ENCODE measurements at places on chromosomes 2 and 18.

DNA sequence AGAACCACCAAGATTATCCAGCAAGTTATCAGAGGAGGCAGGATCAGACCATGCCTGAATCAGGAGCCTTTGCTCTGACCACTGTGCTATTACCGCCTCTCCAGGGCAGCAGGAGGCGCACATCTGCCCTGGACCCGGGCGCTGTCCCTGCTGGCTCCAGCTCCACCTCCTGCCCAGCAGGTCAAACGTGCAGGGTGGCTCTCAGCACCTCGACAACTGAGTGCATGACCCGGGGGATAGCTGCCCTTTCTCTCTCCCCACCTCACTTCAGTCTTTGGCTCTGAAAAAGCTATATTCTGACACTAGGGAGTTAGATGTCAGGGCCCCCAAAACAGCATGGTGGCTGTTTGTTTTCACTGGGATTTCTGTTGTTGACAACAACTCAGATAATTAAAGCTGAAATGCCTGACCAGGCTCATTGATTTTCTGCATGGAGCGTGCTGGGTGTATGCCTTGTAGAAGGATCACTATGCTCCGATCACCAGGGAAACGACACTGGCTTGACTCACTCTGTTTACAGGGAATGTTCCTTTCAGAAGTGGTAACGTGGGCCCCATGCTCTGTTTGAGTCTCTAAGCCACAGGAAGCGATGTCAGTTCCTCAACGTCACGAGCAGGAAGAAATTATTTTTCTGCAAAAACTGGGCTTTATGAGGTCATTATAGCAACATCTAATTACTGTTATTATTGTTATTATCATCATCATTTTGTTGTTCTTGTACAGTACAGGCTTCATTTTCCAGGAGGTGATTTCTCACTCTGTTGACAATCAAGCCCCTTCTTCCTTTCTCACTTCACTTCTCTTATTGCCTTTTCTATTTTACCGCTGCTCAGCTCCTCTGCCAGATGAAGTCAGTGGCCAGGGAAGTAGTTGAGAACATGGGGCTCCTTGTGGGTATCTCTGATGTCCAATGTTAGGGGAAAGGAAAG is 125.6 kb downstream of the PLB1 start:
- DNase-seq = no peak

- no peak for DNase-seq
These were observed 80.4 kb downstream of the SH3RF3 start for GRCh38 chr2:109209412-109209811.

GRCh38 chr18:49802623-49803022 is 10.7 kb downstream of the ACAA2 start:
- no peak for DNase-seq

DNA sequence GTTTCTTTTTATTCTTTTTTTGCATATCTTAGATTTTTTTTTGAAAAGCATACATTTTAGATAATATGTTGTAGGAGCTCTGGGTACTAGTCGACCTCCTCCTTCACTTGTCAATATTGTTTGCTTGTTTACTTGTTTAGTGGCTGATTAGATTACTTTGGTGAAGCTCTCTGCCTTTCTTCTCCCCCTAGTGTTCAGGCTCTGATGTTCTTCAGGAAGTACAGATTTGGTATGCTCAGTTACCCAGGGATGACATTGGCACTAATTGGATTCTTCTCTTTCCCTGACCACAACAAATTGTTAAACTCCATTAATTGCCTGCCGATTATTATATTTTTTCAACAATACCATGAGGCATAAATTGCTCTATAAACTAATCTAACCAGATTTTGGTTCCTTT is 491.2 kb downstream of the SUCLG1 start:
- no peak for DNase-seq

- DNase-seq = no peak
These were observed 43.7 kb upstream of the SLC35G4 start for GRCh38 chr18:11565716-11566115.

- no peak for DNase-seq
These were observed 36.7 kb downstream of the SP140 start for GRCh38 chr2:230262246-230262645.

DNA sequence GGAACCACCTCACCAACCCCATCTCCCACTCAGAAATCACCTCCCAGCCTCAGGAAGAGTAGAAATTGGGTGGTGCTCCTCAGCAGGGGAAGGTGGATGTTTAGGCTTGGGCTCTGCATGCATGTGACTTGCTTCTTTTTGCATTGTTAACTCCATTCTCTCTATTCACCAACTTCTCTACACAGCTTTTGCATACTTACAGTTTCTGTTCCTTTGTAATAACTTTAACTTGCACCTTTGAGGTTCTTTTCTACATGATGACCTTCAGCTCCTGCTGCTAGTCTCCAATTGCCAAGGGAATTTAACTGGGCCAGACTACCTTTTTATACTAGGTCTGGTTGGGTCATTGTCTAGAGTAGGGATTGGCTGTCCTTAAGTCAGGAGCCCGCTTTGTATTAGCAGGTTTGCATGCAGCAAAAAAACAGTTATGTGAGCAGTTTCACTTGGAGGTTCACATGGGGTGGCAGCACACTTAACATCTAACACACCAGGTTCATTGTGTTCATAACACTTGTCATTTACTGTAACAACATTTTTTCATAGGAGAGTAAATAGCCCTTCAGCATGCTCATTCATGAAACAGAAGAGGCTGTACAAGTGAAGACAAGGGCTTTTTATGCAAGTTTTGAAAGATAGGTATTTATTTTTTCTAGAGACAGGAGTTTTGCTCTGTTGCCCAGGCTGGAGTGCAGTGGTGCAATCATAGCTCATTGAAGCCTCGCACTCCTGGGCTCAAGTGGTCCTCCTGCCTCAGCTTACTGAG is 12.0 kb downstream of the MRPL35 start:
- DNase-seq = no peak

DNA sequence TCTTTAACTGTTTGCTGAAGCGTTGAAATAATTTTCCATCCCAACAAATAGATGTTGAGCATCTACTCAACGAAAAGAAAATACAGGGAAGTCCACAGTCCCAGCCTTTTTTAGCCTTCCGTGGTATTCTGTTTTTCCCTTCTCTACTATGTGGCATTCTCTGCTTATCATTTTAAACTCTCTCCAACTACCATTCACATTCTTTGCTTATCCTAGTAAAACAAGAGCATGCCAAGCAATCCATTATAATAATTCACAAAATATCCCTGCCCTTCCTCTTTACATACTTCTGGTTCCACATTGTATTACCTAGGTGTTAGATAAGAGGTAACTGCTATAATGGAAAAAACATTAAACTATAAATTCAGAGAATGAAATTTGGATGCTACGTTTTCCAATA is 1.6 kb upstream of the SESTD1 start:
- DNase-seq = no peak

GRCh38 chr2:52558265-52558664 is 1209.3 kb upstream of the CHAC2 start:
- DNase-seq = no peak

GRCh38 chr2:53819634-53820033 is 32.8 kb downstream of the ERLEC1 start:
- DNase-seq = no peak

GRCh38 chr2:231545105-231545902 is 15.1 kb upstream of the NMUR1 start:
- no peak for DNase-seq

DNA sequence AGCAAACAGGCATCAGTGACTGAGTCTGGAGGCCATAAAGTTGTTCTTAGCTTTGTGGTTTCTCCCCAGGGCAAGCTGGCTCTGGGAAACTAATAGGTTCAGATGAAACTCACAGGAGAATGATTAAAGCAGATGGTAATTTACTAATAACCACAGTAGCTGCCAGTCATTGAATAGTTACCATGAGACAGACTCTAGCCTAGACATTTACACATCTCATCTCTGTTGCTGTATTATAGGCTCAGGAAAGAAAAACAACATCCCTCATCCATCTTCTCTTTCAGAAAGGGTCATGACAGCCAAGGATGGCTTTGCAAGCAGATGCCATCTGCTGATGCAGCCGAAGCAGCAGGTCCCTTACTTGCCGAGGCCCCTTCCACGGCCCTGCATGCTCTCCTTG is 314.0 kb upstream of the ID2 start:
- no peak for DNase-seq

DNA sequence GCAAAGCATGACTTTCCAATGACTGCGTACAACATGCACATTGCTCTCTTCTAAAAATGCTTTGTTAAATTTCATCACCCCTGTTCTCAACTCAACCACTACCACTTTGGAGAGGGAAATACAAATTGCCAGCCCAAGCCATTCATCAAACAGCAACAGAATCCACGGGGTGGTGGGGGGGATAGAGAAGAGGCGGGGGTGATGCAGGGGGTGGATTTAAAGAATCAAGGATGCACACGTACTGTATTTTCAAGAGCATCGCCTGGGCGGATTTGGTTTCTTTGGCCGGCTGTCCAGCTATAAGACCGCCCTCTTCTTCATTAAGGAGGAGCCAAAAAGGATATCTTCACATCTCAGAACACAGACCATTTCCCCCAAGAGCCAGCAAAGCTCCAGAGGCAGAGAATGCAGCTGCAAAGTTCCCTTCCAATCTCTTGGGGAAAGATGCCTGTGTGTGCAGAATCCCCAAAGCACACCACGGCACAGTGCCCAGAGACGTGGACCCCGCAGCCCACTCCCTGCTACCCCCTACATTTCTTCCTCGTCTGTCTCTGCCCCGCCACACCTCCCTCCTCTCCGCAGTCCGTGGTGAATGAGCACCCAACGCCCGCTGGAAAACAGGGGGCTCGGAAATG is 977 bp downstream of the SLC8A1 start:
- peak; percentile 19 for DNase-seq

DNA sequence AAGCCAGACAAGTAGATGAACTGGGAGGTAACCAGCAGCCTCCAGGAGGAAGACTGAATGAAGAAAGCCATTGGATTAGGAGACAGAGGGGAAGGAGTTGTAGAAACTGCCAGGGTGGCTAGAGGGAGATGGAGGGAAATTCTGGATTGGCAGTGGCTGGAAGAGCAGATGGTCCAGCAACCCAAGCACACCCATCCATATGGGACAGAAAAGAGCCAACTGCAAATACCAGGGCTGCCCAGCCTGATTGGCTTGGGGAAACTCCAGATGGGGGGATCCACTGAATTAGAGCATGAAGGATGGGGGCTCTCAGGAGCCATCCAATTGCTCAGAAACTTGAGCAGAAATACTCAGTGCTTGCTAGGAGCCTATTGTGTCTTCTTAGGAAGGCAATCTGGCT is 173.5 kb upstream of the EPB41L3 start:
- DNase-seq = no peak

DNA sequence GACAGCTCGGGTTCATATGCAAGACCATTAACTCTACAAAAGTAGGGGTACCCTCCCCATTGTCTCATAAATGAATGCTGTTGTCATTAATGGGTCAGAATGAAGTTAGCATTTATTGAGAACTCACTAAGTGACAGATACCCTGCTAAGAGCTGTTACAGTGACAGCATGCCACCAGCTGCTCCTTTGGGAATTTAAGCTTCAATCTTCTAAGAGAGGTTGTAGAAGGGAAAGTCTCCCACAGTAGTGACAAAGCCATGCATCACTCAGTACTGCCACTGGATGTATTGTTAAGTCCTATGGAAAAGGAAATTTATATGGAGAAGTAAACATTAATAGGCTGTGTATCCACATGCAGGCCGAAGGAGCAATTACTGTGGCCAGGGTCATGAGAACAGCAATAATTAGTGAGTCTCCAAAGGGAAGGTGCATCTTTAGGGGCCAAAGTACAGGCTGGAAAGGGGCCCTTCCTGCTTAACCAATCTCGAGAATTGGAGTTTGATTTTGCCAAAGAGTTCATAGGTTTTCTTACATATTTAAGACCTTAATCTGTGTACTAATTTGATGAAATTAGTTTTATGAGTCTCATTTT is 64.5 kb upstream of the FAM124B start:
- no peak for DNase-seq

GRCh38 chr18:79964330-79965118 is at the start of gene HSBP1L1:
HSBP1L1 (plus strand) TSS chr18:79964643; CDS start chr18:79964736, 93 bp downstream.
- DNase-seq = peak; percentile 17

GRCh38 chr2:23769364-23769763 is 157.6 kb downstream of the ATAD2B start:
- no peak for DNase-seq

GRCh38 chr18:52008736-52009135 is 331.3 kb upstream of the DCC start:
- DNase-seq = no peak

DNA sequence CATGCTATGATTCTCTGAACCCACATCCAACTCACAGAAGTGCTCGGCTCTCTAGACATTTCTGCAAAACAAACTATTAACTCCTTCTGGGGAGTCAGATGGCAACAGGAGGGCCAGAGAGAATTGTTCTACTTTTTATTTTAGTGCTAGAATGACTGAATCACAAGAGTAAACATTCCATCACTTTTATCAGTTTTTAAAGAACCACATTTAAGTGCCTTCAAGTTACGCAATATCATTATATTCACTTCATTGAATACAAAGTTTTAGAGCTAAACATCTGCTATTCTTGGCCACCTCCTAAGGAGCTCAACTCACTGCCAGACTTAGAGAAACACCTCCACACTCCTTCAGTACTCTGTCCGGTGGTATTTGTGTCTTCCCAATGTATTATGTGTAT is 22.4 kb downstream of the B4GALT6 start:
- DNase-seq = no peak

DNA sequence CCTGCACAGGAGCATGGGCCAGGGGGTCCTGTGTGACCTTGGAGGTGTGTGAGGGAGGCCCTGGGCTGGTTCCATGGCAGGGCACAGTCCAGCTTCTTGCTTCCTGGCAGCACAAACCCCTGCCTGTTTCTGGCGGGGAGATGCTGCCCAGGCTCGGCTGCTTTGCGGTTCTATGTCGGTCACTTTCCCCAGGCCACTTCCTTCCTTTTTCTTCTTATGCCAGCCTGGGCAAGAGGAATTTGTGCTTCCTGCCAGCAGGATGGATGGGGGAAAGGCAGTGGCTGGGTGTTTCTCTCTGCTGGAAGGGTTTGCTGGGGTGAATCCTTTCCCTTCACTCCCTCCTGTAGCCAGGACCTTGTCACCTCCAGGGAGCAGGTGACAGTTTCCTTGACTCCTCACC is 24.3 kb downstream of the ASAP2 start:
- DNase-seq = no peak

DNA sequence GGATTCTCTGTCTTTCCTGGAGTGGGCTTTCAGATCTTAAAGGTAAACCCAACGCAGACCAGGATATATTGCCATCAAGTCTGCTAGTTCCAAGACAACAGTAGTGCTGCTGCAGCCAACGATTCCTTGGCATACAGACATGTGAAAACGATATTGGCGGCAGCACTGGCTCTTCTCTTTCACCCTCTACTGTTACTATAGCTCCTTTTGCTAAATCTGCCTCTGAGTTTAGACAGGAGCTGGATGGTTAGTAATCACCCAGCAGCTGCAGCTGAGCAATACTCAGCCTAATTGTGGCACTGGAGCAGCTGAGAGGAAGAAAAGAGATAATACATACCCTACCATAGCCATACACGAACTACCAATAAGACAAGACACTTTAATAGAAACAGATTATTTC is 4.0 kb downstream of the YES1 start:
- no peak for DNase-seq

- DNase-seq = no peak
These were observed 29.8 kb upstream of the YES1 start for GRCh38 chr18:841647-842370.

GRCh38 chr18:79379931-79380815 is 15.6 kb upstream of the NFATC1 start:
- DNase-seq = no peak

All from NCI-H1105 (cell line).